ENCODE measurements at places on chromosomes 1 and 21. TPM values are rescaled to one million over a fixed set of nuclear protein-coding genes. Genes with fewer than 3 reads are reported as not detected.

The C1orf105 gene
- not detected for total RNA-seq

DNA sequence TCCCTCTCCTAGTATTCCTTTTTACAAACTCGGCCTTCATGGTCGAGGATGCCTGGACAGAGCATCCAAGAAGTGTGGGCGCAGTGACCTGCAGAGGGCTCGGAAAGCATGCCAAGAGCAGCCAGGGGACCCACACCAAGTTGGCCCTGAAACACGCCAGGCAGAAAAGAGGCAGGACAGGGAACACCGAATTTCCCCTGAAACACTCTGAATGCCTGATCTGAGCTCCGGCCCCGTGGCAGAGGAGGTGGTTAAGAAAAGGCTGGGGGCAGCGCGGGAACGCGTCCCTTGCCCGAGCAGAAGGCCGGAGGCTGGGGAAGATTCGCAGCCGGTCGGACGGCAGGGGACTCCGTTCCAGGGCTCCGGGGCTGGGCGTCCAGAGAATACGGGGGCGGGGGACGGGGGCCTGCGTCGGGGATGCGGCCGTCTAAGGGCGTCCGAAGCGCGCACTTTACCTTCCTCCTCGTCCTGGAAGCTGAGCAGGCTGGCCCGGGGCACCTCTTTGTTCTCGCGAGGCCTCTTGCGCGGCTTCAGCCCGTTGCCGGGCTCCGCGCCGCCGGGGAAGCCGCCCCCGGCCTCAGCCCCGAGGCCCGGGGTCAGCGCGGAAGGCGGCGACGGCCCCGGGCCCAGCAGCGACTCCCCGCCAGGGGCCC is 558 bp downstream of the PAXBP1 start:
- no peaks in the 10 kb centered on the region for H3K27me3 ChIP-seq
- no peak overlapping the region for H3K27ac ChIP-seq
- H3K4me1 ChIP-seq, result peaks cover 19% of the 10 kb centered on the region
- DNase-seq, result peak; percentile 26
- peak overlapping the region; percentile 59 for H3K4me3 ChIP-seq

The ZNF684 gene
- total RNA-seq, result 4.5 TPM

The OXCT2 gene
- 0.44 TPM for total RNA-seq

DNA sequence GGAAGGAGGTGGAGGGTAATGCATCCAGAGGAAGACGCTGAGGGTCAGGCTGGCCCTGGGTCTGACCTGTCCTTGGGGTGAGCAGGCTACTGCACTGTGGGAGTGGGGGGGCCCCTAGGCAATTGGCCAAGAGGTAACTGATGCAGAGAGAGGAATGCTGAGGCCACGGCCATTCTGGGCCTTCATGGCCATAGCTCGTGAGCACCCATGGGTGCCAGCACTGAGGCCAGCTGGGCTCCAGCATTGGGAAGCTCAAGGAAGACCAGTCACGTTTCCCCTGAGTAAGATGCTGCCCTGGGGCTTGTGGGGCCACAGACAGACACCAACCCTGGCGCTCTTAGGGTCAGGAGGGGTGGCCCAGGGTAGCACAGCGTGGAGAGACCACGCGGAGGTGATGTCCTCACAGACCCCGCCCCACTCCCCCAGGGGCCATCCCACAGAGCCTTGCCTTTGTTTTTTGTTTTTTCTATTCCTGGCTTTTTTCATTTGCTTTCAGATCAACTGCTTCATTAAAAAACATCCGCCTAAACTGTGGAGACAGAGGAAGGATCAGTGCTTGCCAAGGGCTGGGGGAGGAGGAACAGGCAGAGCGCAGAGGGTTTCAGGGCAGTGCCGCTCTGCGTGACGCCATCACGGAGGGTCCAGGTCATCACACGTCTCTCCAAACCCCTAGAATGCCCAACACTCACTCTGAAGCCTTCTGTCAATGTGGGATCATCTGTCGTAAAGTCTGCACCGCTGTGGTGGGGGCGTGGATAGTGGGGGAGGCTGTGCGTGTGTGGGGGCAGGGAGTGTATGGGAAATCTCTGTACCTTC is 61.1 kb downstream of the SIK1 start:
- H3K27ac ChIP-seq, result no peak overlapping the region
- no peak for DNase-seq
- peaks cover 25% of the 10 kb centered on the region for H3K4me1 ChIP-seq
- no peak overlapping the region for H3K4me3 ChIP-seq
- no peaks in the 10 kb centered on the region for H3K36me3 ChIP-seq

GRCh38 chr1:77540501-77541161 is 141.8 kb downstream of the ZZZ3 start:
- no peak for DNase-seq
- H3K27ac ChIP-seq, result no peak overlapping the region
- H3K4me1 ChIP-seq, result no peaks in the 10 kb centered on the region
- H3K27me3 ChIP-seq, result no peaks in the 10 kb centered on the region

The ACOT7 gene
- total RNA-seq, result 9.3 TPM

DNA sequence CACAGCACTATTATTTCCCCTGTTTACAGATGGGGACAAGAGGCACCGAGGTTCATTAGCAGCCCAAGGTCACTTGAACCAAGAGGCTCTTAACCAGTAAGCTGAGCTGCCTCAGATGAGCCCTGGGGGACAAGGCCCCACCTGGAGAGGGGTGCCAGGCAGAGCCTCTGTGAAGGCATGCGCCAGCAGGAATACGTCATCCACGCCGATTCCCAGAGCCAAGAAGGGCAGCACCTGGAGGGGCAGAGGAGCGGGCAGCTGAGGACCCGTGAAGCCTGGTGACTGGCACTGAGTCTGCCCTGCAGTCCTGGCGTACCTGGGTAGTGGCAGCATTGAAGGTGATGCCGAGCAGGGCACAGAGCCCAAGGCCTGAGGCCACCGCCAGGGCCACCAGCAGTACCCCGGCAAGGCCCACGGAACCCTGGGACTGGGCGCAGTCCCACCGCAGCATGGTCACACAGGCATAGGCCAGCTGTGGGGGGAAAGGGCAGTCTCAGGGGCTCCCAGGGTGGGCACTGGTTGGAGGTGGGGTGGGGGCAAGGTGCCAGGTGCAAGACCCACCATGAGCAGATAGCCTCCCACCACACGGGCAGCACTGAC is 14.1 kb downstream of the PTCH2 start:
- H3K4me3 ChIP-seq, result no peak overlapping the region
- no peak for DNase-seq
- no peaks in the 10 kb centered on the region for H3K36me3 ChIP-seq
- no peak overlapping the region for H3K27ac ChIP-seq
- no peaks in the 10 kb centered on the region for H3K4me1 ChIP-seq
- H3K27me3 ChIP-seq, result no peaks in the 10 kb centered on the region

DNA sequence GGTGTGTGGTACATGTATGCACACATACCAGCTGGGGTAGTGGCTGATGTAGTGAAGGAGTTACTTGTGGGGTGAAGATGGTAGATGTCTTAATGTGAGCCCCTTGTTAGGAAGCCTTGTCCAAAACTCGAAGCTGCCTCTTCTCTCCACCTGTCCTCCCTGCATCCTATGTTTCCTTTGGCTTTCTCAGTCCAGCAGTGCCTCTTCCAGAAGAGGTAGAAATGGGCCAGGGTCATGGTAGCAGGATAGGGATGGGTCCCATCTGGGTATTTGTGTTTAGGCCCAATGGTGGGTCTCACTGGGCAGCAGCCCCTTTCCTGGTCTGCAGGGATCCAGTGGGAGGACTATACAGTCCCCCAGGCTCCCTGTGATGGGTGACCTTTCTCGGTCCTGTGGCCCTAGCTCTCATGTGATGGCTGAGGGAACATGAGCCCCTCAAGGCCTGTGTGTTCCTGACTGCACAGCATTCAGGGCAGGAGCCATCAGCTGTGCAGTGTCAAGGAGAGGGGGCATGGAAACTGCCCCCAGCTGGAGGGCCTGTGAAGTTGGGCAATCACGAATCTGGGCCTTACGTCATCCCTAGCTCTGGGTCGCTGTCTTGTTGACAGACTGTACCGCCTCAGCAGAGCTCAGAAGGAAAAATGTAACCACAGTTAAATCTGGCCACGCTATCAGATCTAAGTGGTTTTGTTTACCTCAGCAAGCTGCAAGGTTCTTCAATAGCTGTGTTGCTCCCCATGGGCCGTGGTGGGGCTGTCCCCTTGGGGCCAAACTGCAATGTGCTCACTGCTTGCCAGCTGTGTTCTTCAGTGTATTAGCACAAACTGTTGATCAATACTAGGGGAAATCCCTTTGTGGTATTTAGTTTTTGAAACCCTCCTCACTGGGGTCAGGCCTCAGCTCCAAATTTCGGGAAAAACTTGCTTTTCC is 82.7 kb downstream of the NOS1AP start:
- no peak overlapping the region for H3K4me3 ChIP-seq
- H3K4me1 ChIP-seq, result no peaks in the 10 kb centered on the region
- H3K27me3 ChIP-seq, result peaks cover 11% of the 10 kb centered on the region
- no peak for DNase-seq
- no peaks in the 10 kb centered on the region for H3K36me3 ChIP-seq

GRCh38 chr1:18646786-18647410 is 16.3 kb downstream of the PAX7 start:
- no peaks in the 10 kb centered on the region for H3K36me3 ChIP-seq
- H3K4me1 ChIP-seq, result peaks cover 50% of the 10 kb centered on the region
- H3K27ac ChIP-seq, result no peak overlapping the region
- H3K4me3 ChIP-seq, result no peak overlapping the region

GRCh38 chr1:15681349-15682292 is 2.5 kb upstream of the PLEKHM2 start:
- no peak for DNase-seq
- no peak overlapping the region for H3K27ac ChIP-seq
- H3K36me3 ChIP-seq, result no peaks in the 10 kb centered on the region

GRCh38 chr1:115089420-115090185 is at the start of gene TSPAN2:
TSPAN2 (minus strand) TSS chr1:115089503; CDS start chr1:115089432, 71 bp downstream.
- H3K4me1 ChIP-seq, result peaks cover 10% of the 10 kb centered on the region
- H3K27ac ChIP-seq, result peak within 1 kb of the TSS; percentile 54
- peak within 1 kb of the TSS; percentile 69 for H3K4me3 ChIP-seq
- H3K36me3 ChIP-seq, result no peaks in the 10 kb centered on the region

The OR2T35 gene
- not detected for total RNA-seq

DNA sequence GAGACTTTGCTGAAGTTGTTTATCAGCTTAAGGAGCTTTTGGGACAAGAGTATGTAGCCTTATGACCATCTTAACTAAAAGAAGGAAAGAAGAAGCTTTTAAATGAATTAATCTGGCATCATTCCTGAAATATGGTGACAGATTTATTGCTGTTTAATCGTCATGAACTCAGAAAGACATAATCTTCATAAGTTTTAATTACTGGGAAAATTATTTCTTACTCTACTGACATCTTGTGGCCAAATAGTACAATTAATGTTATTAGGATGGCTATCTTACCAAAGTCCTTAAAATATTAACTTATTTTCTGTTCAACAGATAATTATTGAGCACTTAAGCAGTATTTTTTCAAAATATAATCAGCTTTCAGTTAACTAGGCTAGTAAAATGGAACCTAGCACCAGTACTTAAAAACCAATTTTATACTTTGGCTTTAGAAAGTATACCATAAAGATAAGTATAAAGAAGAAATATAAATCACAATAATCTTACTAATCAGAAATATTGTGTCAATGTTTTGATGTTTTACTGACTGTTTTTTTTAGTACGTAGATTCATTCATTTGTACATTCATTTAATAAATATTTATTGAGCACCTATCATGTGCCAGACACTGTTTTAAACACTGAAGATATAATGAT is 34.7 kb upstream of the GPR25 start:
- H3K27me3 ChIP-seq, result no peaks in the 10 kb centered on the region
- H3K4me1 ChIP-seq, result no peaks in the 10 kb centered on the region
- no peaks in the 10 kb centered on the region for H3K36me3 ChIP-seq
- no peak overlapping the region for H3K4me3 ChIP-seq
- DNase-seq, result no peak

GRCh38 chr1:5913078-5913845 is 79.0 kb downstream of the NPHP4 start:
- DNase-seq, result no peak
- no peaks in the 10 kb centered on the region for H3K27me3 ChIP-seq
- no peak overlapping the region for H3K4me3 ChIP-seq
- no peak overlapping the region for H3K27ac ChIP-seq

GRCh38 chr1:227947676-227948492 is at the start of gene WNT9A:
WNT9A (minus strand) TSS chr1:227947932; CDS start chr1:227947887, 45 bp downstream.
- no peak within 1 kb of the TSS for H3K27ac ChIP-seq
- H3K36me3 ChIP-seq, result no peaks in the 10 kb centered on the region
- H3K4me1 ChIP-seq, result peaks cover 20% of the 10 kb centered on the region
- H3K27me3 ChIP-seq, result peaks cover 2% of the 10 kb centered on the region
- DNase-seq, result no peak

DNA sequence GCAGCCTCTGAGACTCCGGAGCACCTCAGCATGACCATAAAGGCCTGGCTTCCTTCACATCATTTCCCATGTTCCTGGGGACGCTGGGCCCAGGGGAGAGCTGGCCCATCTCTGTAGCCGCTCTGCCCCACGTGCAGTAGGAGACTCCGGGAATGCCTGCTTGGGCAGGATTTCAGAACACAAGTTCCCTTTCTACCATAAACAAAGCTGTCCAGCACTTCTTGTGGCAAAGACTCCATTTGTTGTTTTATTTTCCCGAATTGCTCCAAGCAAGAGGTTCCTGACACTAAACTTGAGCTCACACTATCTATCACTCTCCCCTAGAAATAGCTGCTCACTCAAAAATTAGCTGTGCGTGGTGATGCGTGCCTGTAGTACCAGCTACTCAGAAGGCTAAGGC is 21.9 kb downstream of the CHD5 start:
- H3K4me3 ChIP-seq, result no peak overlapping the region
- no peak for DNase-seq
- no peak overlapping the region for H3K27ac ChIP-seq
- H3K27me3 ChIP-seq, result no peaks in the 10 kb centered on the region
- H3K36me3 ChIP-seq, result no peaks in the 10 kb centered on the region

GRCh38 chr1:65197636-65198035 is 49.6 kb downstream of the AK4 start:
- H3K4me1 ChIP-seq, result no peaks in the 10 kb centered on the region
- no peak for DNase-seq
- peaks cover 5% of the 10 kb centered on the region for H3K27me3 ChIP-seq
- no peaks in the 10 kb centered on the region for H3K36me3 ChIP-seq
- no peak overlapping the region for H3K27ac ChIP-seq

The NSL1 gene
- total RNA-seq, result 29.7 TPM

- H3K27me3 ChIP-seq, result no peaks in the 10 kb centered on the region
- no peak for DNase-seq
- H3K4me3 ChIP-seq, result no peak overlapping the region
- peaks cover 7% of the 10 kb centered on the region for H3K4me1 ChIP-seq
- peak overlapping the region; percentile 97 for H3K27ac ChIP-seq
- peaks cover 43% of the 10 kb centered on the region for H3K36me3 ChIP-seq
Observed at GRCh38 chr1:209783386-209783785, 973 bp downstream of the C1orf74 start.

The SLC6A9 gene
- total RNA-seq, result 8.2 TPM

The BEND5 gene
- 4.1 TPM for total RNA-seq

The CAMK2N1 gene
- total RNA-seq, result 2.5 TPM

The C1orf56 gene
- total RNA-seq, result 3.4 TPM
